ENCODE measurements at places on chromosomes 6 and 20.

- no peak for DNase-seq
Observed at GRCh38 chr20:588476-588875, 21.6 kb downstream of the TCF15 start.

DNA sequence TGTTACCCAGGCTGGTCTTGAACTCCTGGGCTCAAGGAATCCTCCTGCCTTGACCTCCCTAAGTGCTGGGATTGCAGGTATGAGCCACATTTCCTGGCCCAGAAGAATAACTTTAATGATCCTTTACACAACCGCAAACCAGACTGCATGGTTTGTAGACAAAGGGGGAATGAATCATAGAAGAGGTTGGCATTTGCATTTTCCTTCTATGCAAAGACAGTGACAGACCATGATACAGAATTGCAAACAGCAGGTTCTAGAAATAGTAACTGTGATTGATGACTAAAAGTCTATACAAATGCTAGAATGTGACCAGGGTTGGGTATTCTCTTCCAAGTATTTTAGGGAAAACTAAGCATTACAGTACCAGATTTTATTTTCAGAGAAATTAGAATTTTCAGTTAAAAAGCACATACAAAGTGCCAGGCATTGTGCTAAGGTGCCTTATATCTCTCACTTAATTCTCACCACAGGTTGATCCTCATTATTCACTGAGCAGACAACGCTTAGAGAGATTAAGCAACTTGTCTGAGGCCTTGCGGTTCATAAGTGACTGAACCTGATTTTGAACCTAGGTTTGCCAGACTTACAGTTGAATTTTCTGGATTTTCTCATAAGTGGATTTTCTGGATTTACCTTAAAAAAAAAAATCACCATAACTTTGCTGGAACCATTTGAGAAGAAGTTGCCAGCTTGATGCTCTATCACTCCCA, 146.6 kb downstream of the ZFAND3 start:
- no peak for DNase-seq

DNA sequence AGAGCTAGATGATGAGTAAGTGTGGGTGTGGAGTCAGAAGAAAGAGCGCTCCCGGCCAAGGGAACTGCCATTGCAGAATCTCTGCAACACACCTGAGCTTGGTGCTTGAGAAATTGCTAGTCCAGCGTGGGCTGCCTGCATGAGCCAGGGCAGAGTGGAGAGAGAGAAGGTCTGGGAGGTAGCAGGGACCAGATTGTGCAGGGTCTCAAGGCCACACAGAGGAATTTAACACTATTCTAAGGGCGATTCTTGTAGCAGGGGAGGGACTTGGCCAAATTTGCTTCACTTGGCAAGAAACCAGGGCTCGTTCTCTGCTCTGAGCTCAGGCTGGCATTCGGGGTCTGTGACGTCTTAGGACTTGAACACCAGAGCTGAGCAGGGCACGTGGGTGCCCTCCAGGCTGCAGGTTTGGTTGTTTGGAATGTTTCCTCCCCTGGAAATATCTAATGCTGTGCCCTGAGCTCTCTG, 53.5 kb downstream of the BCAS4 start:
- DNase-seq: no peak

- no peak for DNase-seq
Observed at GRCh38 chr6:23302514-23302913, 733.1 kb downstream of the HDGFL1 start.

DNA sequence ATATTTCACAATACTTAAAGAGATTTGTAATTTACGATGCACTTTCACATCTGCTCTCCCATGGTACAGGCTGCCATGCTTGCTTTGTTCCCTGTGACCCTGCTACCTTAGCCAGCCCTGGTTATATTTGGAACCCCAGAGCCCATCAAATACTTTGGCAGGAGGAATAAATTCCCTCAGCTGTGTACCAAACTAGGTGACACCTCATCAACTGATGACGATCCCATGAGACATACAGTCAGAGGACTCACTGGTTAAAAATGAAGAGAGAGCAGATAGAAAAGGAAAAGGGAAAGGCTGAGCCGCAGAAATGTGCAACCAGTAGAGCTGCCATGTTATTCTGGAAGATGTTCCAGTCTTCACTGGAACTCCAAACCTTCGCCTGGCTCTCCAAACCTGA, 120.0 kb downstream of the SIM1 start:
- DNase-seq: no peak
